EL (cell line): ENCODE measurements at places on chromosomes 5 and 9.

DNA sequence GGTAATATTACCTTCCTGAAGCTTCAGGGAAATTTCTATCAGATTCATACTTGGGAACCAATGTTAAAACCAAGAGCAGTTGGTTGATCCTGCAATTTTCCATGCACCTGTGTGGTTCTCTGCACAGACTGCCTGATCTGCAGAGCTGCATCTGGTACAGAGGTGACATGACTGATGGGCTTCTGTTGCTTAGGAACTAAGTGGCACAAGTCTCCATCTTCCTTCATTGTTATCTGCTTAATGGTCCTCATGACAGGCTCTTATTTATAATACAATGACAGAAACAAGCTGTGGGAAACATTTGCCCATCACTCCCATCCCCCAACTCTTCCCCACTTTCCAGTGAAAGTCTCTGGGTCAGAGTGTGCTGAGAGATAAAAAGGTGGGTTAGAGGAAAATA is 799.1 kb downstream of the TAF11L14 start:
- no peak for DNase-seq

DNA sequence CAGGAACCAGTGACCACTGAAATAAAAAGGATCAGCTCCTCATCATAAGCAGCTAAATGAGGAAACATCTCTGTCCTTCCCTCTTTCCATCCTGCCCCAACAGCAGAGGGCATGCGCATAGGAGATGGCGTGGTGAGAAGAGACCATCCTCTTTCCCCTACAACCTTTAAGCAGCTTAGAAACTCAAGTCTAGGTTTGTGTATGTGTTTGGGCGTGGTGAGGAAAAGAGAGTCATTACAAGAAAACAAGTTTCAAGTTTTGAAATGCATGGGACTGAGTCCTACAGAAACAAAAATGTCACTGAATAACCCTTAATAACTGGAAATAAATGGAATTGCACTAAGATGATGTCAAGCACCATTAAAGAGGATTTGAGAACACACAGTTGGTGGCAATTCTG is 96.4 kb upstream of the IL12B start:
- no peak for DNase-seq

- no peak for DNase-seq
Measured at GRCh38 chr9:105886136-105886535, 191.8 kb downstream of the TMEM38B start.

DNA sequence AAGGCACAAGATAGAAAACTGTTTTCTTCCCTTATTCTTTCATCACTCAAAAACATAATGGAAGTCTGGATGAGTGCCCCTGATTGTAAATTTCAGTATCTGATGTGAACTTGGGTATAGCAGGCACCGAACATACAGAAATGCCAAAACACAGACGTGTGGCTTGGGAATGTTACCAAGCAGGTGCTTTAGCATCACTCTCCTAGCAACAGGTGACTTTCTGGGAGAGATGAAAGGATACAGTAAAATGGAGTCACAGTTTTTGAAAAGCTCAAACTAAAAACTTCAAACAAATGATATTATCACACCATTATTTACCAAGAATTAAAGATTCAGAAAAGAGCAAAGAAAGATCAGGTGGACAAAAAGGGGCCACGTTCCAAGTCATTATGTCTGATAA is 130.2 kb downstream of the DROSHA start:
- DNase-seq, result no peak

- no peak for DNase-seq
Measured at GRCh38 chr5:153674356-153674755, 183.9 kb downstream of the GRIA1 start.

DNA sequence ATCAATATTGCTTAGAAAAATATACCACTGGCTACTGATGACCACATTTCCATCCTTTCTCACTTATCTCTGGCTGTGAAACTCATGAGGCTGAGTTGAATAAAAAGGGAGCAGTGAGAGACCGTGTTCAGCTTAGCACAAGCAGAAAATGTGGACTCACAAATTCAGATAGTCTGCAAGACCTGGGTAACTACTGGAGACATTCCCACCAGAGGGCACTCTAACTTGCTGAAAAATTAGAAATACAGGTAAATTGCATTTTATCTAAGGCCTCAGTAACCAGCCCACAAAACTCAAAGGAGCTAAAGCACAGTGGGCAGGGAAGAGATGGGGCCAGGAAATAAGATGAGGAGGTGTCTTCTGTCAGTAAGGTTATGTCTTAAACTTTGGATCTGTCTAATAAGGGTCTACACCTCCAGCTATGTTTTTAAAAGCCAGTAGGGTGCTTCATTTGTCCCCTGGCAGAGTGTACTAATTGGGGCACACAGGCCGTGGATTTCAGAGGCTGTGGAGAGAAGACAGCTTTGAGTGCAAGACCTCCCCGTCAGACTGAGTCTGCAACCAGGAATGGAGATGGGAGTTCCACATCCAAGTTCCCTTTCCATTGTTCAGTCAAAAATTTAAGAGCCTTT is 8.7 kb upstream of the NDUFB6 start:
- DNase-seq, result peak; percentile 58

DNA sequence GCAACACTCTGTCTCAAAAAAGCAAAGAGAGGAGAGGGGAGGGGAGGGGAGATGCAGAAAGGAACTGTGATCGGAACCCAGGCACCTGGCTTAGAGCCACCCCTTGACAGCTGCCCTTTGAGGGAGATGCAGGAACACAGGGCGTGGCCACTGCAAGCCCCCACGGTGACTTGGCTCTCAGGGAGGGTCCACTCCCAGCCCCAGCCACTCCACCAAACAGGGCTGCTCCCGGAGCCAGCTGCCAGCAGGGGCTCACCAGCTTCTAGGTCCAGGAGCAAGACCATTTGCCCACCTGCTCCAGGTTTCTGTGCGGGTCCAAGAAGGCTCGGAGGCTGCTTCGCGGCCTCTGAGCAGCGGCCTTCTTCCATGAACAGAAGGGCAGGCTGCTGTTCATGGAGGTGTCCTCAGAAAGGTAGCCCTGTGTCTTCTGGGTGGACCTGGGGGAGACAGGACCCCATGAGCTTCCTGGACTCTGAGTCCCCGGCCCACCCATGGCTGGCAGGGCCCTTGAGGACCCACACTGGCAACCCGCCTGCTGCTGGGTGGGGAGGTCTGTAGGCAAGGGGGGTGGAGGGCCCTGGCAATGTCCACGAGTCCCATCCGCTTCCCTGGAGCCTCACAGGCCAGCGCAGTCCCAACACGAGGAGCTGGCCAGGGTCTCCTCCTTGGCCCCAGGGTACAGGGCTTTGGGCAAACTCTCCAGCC is 7.9 kb downstream of the C9orf50 start:
- DNase-seq, result no peak

DNA sequence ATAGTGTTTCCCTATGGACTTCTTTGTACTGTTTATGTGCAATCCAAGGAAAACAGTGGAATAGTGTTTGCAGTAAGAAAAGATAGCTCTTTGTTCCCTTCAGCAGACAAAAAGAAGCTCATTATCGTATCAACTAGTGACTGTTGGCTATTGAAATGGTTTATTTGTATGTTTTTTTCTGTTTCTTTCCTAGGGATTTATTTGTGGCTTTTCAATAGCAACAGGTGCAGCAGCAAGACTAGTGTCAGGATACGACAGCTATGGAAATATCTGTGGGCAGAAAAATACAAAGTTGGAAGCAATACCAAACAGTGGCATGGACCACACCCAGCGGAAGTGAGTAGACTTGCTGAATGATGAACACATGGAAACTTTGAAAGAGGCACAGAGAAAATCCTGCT is 65.1 kb downstream of the SLC44A1 start:
- DNase-seq, result no peak

DNA sequence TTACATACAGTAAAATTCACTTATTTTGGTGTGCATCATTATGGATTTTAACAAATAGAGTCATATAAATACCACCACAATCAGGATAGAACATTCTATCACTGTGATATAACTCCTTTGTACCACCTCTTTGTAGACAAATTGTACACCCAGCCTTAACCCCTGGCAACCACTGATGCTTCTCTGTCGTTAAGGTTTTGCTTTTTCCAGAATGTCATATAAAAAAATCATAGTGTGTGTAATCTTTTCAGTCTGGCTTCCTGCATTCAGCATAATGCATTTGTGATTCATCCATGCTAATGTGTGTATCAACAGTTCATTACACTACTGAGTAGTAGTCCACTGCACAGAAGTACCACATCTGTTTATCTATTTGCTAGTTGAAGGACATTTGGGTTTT is 81.2 kb downstream of the ARSB start:
- peak; percentile 23 for DNase-seq

- DNase-seq, result peak; percentile 90
Measured at GRCh38 chr9:94937214-94937903, 210.9 kb downstream of the AOPEP start.

- DNase-seq, result peak; percentile 50
Measured at GRCh38 chr9:91751922-91752321, 198.1 kb downstream of the ROR2 start.

DNA sequence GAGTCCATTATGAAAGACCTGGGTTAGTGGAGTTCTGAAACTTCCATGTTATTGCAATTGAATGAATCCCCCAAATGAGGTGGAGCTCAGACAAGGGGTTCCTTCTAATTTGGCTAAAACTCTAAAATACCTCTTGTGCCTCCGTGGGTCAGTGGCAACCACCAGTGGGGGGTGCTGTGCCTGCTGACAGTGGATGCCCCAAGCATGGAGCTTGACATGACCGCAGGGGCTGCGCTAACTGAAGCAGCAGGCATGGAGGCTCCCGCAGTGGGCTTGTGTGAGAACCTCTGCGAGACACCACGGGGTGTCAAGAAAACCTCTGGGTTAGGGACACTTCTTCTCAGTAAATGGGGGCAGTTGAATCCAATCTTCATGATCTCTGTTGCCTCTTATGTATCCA is 200.5 kb downstream of the DRD1 start:
- no peak for DNase-seq

DNA sequence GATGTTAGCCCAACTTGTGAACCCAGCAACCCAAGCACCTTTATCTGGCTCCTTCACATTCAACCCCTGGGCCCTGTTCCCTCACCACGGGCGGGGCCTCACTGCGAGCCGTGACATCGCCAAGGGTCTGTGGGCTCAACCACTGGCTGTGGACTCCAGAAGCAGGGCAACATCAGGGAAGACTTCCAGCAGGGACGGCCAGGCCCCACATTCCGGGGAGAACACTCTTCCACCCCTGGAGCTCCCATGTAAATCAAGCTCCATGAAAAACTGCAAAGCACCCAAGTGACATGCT is 175.3 kb downstream of the ERCC6L2 start:
- DNase-seq, result no peak

- DNase-seq, result no peak
Measured at GRCh38 chr5:5258564-5258963, 118.4 kb downstream of the ADAMTS16 start.
